ENCODE measurements at places on chromosomes 2 and 18.
A peak's percentile ranks its signal among the peaks of the same experiment; 100 is the strongest.

- no peak for DNase-seq
These were observed 50.3 kb downstream of the PTGR3 start for GRCh38 chr18:75158465-75159237.

GRCh38 chr2:33238111-33238510, 238.3 kb upstream of the RASGRP3 start:
- no peak for DNase-seq

DNA sequence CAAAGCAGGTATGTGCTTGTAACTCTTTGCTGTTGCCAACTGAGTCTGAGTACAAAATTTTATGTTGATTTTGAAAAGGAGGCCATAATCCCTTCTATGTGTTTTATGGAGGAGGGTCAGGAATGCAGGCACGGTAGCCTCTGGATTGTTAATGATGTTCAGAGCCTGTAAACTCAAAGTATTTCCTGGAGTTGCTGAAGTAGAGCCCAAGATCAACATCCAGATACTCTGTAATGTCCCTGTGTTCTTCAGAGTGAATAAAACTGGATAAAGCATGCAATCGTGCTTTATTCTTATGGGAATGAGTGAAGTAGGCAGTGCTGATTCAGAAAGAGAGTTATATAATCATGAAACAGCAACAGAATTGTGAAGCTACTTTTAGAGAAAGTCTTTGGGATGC, 61.8 kb upstream of the CHRNA1 start:
- no peak for DNase-seq

- DNase-seq: no peak
These were observed 7.0 kb downstream of the TANC1 start for GRCh38 chr2:158975271-158975921.

DNA sequence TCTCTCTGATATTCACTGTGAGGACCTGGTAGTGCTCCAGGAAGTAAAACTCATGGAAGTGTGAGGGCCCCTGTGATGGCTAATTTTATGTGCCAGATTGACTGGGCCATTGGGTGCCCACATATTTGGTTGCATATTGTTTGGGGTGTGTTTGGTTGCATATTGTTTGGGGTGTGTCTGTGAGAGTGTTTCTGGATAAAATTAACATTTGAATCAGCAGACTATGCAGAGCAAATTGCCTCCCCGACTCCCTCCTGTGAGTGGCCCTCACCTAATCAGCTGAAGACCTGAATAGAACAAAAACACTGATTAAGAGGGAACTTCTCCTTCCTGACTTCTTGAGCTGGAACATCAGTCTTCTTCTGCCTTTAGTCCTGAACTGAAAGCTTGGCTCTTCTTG, 173.3 kb upstream of the LINC00305 start:
- no peak for DNase-seq

DNA sequence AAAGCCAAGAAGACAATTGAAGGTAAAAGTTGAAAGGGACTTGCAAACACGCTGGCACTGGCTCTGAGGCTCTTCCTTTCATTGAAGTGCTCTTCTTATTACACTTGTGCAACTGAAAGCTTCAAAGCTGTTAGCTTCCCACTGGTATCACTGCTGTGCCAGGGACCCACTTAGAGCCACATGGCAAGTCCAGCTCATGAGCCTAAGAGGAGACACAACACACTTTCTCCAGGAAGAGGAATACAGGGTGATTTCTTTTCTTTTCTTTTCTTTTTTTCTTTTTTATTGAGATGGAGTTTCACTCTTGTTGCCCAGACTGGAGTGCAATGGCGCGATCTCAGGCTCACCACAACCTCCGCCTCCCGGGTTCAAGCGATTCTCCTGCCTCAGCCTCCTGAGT, 218.2 kb downstream of the ATAD2B start:
- DNase-seq: no peak

DNA sequence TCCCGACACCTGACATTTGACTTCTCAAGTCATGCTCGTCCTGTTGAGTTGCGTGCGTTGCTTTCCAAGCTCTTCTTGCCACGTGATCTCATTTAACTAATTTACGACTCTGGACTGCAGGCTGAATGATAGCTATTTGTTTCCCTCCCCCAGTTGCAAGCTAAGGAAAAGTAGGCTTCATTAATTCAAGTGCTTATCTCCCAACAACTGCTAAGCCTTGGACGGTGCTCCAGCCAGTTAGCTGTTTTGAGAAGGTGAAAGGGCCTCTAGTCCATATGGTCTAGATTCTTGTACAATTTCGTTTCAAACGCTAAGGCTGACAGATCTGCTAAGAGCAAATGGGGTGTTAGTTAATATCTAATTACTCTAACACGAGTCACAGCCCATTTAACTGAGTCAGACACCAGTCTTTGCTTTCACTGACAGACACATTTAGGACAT, 21.1 kb downstream of the GPR45 start:
- DNase-seq: no peak

DNA sequence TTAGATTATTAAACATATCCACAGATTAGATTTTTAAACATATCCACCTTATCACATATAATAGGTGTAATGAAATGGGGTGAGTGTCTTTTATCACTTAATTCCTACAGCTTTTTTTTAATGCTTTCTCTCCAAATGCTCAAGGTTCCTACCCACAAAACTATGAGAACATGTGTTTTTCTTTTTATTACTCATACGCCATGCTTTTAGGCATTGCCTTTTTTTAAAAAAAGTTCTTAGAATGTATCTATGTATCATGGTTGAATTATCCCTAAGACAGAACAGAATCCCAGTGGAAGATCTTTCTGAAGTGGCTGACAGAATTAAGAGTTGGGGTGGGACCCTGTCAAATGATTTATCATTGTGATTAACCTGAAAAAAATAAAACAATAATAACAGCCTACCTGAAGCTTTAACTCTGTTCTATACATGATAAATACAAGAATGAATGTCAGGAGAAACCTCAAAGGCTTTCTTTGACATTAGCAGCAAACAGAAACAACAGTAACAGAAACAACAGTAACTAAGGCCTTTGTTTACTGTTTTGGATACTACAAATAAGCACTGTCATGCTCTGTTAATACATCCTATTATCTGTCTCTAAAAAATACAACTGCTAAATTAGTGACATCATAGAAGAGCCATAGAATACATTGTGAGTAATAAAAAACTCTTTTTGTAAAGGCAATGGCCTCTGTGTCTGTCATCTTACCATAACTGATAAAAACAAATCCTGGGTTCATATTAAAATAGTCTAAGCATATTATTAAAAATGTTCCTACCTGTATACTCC, 4.1 kb upstream of the ZNF397 start:
- DNase-seq: no peak

DNA sequence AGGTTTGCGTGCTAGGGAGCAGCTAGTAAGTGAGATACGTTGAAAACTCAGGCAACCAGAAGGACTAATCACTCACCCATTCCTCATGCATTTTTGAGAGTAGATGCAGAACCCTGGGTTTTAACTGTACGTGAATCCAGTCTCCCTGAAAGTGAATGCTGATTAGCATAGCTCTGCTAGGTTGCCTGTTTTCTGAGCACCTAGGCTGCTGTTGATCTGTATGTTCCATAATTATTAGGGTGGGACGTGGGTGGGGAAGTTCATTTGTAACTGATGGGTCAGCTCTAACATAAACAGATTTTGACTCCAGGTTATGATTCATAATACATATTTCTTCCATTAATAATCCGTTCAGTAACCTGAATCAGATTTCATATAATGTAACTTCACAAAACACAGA, 379.0 kb upstream of the FANCL start:
- DNase-seq: no peak

DNA sequence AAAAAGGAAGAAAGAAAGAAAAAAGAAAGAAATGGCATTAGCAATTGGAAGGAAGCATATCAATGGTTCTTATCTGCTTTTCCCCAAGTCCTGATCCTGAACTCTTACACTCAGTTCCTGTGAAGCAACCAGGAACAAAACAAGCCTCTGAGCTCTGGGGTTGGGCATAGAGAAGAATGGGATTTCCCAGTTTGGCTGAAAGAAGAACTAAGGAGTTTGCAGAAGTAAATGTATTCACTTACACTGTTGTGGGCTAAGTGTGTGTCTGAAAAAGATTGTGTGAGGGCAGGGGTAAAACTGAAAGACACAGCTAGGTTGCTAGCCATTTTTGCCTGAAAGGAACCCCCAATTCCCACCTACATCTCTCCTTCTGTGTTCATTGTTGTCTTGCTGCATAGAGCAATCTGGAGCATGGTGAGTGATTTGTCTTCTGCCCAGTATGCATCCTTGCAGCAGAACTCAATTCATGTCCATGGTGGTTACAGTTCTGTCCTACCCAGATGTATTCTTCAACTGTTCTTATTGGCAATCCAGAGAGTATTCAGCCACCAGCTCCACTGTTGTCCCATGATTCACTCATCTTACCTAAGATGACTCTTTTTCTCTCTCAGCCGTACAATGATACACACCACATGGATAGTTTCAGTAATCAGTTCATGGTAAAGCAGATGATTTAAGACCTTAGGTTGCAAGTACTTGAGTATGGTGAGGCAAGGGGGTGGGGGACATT, 348.7 kb downstream of the ARHGAP15 start:
- no peak for DNase-seq

- DNase-seq: no peak
These were observed 78.6 kb downstream of the ARMC9 start for GRCh38 chr2:231276987-231277386.

- DNase-seq: no peak
These were observed 99.9 kb downstream of the PARD3B start for GRCh38 chr2:204645018-204645773.

DNA sequence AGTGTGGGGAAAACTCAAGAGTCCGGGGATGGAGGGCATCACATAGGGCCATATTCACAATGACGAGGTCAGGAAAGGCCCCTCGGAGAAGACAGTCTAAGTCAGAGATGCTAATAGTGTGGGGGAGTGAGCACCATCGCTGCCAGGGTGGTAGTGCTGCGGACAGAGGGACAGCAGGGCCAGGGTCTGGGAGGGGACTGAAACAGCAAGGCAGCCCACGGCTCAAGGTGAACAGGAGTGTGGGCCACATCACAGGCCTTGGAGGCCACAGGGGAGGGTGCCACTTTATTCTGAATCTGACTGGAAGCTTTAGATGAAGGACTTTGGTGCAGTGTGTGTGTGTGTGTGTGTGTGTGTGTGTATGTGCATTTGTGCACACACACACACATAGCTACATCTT, 130.9 kb upstream of the GLI2 start:
- no peak for DNase-seq

- DNase-seq: no peak
These were observed 539.1 kb downstream of the PLCL1 start for GRCh38 chr2:198343471-198343870.

- peak; percentile 89 for DNase-seq
These were observed 10.0 kb upstream of the PROC start for GRCh38 chr2:127408004-127408806.

GRCh38 chr18:79523206-79523735, 127.5 kb downstream of the NFATC1 start:
- peak; percentile 90 for DNase-seq

- DNase-seq: no peak
These were observed 3.2 kb downstream of the FHL2 start for GRCh38 chr2:105395691-105396090.

- peak; percentile 7 for DNase-seq
These were observed 1.7 kb downstream of the EGR4 start for GRCh38 chr2:73291461-73292315.

DNA sequence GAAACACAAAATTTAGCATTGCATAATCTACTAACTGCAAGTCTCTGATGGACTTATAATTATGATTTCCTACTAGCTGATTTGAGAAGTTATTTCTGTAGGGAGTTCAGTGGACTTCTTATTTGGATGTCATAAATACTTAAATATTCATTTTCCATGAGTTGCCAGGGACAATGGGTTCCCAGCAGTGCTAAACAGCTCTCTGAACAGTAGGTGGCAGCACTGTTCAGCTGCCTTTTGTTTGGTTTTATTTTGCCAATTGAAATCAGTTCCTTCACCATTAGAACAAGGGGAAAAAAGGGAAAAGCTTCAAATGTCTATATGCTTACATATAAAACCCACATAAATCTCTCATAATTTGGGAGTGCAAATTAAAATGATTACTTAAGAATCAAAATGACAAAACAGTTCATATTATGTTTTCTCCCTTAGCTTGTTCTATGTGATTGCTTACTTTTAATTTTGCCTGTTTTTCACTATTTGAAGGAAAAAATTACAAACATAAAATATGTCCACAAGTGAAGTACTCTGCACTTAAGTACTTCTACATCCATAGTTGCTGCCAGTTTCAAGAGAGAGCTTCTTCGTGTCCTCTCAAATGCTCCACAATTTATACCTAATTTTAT, 898.9 kb downstream of the CPS1 start:
- DNase-seq: peak; percentile 22

DNA sequence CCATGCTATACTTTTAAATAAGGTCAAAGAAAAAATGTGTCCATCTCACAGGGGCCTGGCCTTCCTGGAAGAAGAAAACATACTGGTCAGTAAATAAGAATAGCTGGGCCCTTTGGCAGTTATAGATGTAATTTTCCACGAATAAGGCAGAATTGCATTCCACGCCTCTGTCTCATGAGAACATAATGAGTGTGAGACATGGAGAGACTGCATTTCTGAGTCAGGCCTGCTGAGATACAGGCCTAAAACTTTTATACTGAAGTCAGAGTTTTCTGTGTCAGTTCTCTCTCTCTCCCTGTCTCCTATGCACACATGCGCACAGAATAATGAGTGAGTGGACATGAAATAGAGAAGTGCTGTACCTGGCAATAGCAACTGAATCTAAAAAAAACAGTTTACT, 20.4 kb upstream of the IL1R1 start:
- no peak for DNase-seq

DNA sequence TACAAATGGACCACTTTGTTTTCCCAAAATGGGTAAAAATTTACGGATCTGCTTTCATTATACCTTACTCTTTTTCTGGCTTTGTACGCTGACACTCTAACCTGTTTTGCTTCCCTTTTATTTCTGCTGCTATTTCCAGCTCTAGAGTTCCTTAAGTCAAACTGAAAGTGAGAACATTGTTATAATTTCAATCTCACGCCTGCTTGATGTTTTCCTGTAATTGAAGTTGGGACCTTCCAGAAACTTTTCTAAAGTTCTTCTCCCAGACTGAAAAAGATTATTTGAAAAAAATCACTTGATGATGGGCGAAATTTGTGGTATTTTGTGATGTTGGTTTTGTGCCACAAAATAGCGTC, 1.8 kb downstream of the GLS start:
- no peak for DNase-seq

DNA sequence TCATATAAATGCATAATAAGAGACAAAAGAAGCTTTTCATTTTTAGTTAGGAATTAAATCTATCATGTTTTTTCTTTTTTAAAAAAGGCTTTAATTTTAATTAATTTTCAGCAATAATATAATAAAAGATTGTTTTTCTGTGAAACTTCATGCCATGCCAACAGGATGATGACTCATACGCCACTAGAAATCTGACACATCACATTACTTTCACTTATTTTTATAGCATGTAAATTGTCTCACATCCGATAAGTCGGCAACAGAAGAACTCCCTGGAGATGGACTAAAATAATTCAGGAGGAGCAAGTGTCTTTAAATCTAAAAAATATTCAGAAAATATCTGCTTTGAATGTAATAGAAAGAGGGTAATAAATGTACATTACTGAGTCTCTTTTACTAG, 1024.2 kb upstream of the ACVR2A start:
- no peak for DNase-seq
